ENCODE measurements at places on chromosomes 16 and 17.

DNA sequence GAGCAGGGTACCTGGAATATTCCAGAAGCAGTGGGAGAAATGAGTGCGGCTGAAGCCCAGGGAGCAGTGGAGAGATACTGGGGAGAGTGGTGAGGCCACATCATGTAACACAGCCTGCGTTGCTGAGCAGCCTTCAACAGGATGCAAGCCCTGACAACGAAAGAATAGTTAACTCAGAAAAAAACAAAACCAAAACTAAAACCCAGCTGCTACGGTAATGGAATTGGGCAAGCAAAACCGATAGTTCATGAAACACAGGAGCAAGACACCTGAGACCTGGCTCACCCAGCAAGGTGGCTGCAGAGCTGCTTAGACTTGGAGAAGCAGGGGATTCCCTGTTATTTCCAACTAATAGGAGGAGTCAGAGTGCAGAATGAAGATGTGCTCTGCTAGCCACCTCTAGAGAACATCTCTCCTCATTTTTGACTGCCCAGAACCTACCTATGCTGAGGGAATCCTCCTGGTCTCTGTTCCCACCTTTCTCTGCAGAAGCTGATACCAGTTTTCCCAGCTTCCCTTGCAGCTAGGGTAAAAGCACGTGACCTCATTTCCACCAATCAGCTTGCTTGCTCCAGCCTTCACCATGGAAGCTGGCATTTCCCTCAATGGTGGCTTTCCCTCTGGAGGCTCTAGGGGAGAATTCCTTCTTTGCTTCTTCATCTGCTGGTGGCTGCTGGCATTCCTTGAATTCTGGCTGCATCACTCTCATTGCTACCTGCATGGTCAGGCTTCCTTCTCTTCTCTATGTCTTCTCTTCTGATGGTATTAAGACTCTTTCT, 59.4 kb upstream of the XYLT1 start:
- DNase-seq: no peak

DNA sequence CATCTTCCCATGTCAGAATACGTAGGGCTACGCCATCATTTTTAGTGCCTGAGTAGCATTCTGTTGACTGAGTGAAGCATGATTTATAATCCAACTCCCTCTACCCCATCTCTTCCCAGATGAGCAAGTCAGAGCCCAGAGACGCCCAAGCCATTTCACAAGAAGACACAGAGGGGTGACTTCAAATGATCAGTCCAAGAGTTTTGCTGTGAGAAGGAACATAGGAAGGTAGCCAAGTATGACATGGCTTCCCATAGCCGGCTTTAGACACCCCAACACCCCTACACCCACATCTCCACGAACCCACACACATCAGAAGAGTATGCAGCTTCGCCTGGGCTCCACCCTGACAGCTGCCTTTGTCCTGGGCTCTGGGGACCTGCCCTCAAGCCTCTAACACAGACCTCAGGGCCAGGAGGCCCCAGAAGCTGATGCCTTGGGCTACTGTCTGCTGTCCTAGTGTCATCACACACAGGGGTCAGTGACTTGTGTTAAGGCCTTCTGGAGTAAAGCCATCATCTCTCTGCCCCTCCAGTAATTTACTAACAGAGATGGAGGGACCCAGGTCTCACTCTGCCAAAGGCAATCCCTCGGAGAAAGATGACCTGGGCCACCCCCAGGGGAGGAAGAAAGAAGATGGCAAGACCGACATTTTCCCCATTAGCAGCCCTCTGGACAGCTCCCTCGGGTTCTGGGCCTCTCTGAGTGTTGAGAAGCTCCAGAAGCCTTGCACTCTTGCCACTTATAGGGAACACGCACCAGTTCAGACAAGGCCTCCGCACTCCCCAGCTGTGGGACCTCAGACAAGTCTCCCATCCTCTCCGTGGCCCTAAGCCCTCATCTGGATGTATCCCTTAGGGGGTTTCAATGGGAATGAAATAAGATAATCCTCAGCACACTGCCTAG, 38.7 kb upstream of the MRPS23 start:
- no peak for DNase-seq

- no peak for DNase-seq
These were observed 107.9 kb downstream of the SNX29 start for GRCh38 chr16:12084436-12084835.

- no peak for DNase-seq
These were observed 60.2 kb downstream of the SMPD3 start for GRCh38 chr16:68388124-68388523.

- no peak for DNase-seq
These were observed 22.7 kb downstream of the FAM83G start for GRCh38 chr17:18981642-18982424.
